Kasumi-1 (cell line): ENCODE measurements at places on chromosomes 7 and 10.

- no peak for DNase-seq
Measured at GRCh38 chr10:129972966-129973673, 9.0 kb upstream of the EBF3 start.

DNA sequence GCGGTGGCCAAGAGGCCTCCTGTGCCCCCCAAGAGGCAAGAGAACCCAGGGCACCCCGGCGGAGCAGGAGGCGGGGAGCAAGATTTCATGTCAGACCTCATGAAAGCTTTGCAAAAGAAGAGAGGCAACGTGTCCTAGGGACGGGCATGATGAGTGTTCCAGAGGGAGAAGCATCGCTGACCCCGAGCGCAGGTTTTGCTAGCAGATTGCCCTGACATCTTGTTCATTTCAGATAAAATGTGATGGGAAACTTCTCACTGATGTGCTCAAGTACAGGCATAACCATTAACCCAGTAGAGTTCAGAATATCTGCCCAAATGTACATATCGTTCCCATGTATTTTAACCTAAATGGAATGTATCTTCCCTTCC lies 129.2 kb downstream of the APBB1IP start:
- no peak for DNase-seq

GRCh38 chr10:9331583-9332008 lies 1277.1 kb downstream of the GATA3 start:
- DNase-seq = peak; percentile 95

- DNase-seq = no peak
Measured at GRCh38 chr7:117427258-117427701, at the start of gene ASZ1. Gene ASZ1 (minus strand): TSS chr7:117427493. CDS start chr7:117427460, 33 bp downstream.

GRCh38 chr7:69653806-69654205 lies 55.5 kb downstream of the AUTS2 start:
- DNase-seq = no peak

DNA sequence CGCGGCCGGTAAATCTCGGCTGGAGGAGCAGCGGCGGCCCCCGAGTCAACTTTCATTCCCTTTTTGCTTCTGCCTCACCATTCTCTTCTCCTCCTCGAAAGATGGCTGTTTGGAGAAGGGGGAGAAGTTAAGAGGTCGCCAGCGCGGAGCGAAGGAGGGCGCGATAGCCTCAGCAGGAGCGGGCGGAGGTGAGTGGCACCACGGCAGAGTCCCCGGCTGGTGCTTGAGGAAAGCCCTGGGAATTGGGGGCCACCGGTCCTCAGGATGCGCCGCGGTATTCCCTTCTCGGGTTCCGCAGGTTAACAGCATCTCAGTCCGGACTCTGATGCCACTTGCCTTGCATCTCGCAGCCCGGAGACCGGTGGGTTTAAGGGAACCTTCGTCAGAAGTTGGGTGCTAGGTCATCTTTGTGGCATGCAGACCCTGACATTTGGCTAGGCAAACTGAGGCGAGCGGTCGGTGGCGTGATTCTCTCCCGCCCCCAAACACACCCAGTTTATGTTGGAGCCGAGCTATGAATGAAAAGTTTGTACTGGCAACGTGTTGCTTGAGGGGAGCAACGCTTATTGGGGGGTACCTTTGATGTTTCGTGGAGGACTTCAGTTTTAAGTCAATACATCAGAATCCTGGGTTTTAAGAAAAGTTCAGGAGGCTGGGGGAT lies 59.5 kb upstream of the PRPS1L1 start:
- DNase-seq = no peak
